ENCODE measurements at places on chromosomes 5 and 9. TPM values are rescaled to one million over a fixed set of nuclear protein-coding genes. Genes with fewer than 3 reads are reported as not detected.

CEL gene
- total RNA-seq, result 9.3 TPM

FGD3 gene
- total RNA-seq, result 61.0 TPM

PAX5 gene
- total RNA-seq, result 1.8 TPM

ANKRD33B gene
- total RNA-seq, result 5.6 TPM

PTCH1 gene
- 7.9 TPM for total RNA-seq

CBY3 gene
- total RNA-seq, result not detected

PCDHB5 gene
- not detected for total RNA-seq

DNA sequence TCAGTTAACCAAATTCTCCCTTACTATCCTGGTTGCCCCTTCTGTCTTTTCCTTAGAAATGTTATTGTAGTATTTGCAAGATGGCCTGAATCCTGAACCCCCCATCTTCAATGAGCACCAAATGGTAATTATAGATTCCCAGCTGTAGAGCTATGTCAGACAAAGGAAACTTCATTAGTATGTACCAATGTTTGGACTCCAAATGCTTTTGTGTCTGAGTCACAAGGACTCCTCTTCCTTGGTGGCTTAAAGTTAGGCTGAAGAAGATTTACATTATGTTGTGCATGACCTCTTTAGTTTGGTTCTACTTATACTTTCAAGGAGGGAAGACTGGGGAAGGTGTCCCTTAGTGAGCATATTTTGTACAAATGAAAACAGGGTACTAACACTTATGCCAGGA, 105.9 kb upstream of the CDKN2B start:
- DNase-seq, result no peak

DNA sequence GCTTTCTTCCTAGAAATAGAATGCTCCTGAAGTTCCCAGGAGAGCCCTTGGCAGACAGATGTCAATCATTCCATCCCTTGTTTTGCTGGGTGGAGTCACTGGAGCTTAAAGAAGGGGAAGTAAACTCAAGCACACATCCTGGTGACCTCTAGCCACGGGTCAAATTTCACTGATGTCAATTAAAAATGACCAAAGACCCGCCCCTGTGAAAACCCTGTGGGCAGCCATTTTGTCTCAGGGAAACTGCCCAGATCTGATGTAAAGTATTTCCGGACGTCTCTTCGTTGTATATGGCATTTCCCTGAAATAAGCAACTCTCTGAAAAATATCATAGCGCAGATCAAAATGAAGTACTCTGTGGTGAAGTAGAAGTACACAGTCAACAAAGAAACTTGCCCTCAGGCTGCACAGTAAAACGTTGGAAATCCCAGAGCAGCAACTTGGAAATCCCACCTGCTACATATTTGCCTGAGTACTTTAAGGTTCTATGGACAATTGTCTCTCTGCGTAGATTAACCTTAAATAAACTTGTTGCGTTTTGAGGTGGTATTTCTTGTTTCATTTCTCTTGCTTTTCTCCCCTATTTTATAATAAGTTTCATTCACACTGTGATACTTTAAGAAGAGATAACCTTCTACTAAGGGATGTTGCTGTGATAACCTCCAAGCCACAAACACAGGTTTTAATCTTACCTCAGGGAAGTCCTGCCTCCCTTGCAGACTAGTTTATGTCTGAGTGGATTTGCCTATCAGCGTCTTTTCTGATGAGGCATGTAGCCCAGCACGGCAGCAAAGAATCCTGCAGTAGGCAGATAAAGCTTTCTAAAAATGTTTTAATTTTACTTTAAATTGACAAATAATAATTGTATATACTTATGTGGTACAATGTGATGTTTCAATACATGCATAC, 60.9 kb upstream of the PIP5K1B start:
- no peak for DNase-seq

- no peak for DNase-seq
Observed at GRCh38 chr9:130955947-130956621, 17.0 kb upstream of the FIBCD1 start.

- no peak for DNase-seq
Observed at GRCh38 chr9:127539982-127540663, 72.0 kb upstream of the STXBP1 start.

GRCh38 chr5:40679913-40680681, at the start of gene PTGER4:
PTGER4 (plus strand) TSS chr5:40679915; CDS start chr5:40680994, 1,079 bp downstream.
- DNase-seq, result no peak

GRCh38 chr5:78811866-78812265, 163.3 kb upstream of the LHFPL2 start:
- DNase-seq, result no peak

Data from activated naive CD4-positive, alpha-beta T cell treated with anti-CD3 and anti-CD28 coated beads, Interleukin-2, amount 50 U/mL, for 72 hours (primary cell).